ENCODE measurements at places on chromosomes 16 and 17.

DNA sequence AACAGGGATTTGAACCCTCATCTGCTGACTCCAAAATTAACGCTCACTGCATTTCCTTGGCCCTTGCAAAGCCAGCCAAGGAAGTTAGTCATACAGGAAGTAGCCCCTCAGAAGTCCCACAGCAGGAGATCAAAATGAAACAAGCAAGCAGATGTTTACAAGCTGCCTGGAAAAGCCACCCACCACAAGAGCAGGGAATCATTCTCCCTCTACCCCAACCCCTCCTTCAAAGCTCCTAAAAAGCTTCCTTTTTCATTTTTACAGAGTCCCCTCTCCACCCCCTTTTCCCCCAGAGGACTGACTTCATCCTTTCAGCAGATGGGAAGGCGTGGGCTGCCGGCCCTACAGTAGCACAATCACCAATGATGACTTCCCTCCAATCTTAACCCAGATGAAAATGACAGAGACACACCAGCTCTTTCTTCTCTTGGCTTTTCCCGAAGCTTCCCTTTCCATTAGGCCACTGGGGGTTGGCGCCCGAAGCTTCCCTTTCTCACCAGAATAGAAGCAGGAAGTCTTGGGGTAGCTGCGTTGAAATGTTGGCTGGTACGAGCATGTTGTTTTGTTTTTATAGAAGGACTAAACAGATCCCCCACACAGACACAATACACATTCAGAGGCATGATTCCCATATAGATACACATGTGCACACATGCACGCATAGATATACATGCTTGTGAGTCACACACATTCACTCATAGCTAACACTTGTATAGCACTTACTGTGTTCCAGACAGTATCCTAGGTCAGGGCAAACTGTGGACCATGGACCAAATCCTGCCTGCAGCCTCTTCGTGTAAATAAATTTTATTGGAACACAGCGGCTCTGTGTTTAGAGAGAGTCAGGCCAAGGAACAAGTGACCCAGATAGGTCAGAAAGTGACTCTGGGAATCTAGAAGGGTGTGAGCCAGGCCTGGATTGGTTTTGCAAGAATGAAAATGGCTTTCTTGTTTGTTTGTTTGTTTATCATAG, 17.4 kb downstream of the ITPRIPL2 start:
- no peak for DNase-seq

DNA sequence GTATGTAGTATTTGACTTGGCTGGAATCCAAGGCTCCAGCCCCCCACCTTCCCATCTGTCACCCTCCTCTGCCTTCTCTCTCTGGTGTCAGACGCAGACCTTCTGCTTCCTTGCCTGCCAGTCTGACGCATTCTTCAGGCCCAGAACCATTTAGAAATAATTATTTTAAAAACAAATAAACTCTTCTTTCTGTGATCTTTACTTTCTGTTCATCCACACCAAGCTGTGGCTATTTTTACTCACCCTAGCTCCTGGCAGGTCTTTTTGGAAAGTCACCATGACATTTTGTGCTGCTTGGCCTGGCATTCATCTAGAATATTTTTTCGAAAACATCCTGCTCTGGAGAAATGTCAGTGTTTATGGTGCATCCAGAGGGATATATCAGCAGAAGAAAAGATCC, 330.7 kb upstream of the ASIC2 start:
- DNase-seq: no peak

DNA sequence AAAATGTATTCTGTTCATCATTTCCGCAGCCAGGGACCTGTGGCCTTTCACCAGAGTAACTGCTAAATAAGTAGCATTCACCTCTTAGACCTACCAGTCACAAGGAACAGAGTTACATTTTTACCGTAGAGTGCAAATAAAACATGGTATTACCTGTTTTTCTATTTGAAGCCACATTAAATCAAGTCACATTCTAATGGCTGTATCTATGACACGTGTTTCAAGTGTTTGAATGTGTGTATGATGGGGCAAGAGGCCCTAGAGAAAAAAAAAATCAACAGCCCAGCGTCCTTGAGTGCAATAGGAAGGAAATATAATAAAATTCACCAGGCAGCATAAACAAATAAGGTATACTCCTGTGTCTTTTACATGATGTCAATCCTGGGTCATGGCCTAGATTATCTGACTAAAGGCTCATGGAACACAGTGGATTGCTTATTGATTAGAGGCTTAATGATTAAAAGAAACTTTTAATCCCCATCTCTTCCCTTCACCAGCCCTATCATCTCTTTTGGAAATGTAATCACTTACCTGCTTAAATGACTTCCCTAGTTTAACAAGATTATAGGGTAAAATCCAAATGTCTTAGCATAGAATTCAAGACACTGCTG, 168.7 kb upstream of the CDH5 start:
- no peak for DNase-seq

DNA sequence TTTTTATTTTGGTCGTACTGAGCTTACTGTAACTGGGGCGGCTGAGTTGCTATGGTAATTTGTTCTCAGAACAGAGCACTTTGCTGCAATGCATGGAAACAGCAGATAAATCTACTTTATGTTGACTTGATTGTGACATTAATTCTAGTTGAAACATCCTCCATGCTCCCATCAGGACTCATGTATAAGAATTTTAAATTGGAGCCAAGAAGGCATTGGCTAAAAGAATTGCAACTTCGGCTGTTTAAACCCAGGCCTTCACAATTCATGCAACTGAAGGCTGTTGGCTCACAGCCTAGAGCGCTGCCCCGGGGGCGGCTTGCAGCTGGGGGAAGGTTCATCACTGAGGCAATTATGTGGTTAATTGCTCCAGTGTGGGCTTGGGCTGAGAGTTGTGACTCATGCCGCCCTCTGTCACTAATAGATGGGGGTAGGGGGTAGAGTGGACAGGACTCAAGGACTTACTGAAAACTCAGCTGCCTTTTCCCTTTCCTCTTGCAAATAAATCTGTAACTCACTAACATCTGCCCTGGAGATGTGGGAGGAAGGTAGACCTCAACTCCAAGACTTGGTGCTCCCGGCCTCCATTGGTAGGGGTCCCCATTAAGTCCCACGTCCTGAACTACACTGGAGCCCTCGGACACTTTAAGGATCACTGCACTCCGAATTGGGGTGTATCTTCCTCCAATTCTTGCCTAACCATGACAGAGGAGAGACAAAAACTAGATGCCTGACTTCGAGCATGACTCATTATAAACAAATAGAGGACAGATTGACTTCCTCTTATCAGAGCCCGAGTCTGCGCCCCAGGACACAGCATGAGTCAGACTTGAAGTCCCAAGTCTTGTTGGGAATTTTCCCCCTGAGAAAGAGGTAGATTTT, 37.5 kb downstream of the ERCC4 start:
- DNase-seq: no peak

DNA sequence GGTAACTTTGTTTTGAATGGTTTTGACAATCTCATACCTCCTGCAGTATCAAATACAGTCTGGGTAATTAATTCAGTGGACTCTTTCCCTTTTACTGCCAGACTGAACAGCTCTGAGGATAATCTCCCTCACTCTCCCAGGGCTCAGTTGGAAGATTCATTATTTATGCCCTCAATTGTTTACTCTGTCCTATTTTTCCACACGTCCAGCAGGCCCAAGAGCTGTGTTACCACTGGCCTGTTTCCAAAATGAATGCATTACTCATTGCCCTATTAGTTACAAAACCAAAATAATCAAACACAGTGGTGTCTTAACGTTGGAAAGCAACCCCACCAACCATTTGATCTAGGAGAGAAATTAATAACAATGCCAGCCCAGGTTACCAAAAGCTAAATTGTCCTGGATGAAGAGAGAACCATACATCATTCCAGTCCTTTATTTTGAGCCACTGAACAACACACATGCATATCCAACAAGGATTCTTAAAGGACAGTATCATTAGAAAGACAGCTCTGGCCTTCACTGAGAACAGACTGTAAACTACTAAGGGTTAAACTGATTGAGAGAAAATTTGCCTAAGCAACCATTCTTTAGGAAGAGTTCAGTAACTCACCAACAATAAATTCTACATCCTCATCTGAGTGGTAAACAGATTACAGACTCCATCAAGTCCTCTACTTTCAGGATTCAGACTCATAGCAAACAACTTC, 34.5 kb downstream of the FAM222B start:
- DNase-seq: no peak

- no peak for DNase-seq
Measured at GRCh38 chr17:19717411-19717908, 1.1 kb upstream of the SLC47A2 start.

GRCh38 chr17:33776304-33776703, 478.8 kb upstream of the CCL2 start:
- no peak for DNase-seq

DNA sequence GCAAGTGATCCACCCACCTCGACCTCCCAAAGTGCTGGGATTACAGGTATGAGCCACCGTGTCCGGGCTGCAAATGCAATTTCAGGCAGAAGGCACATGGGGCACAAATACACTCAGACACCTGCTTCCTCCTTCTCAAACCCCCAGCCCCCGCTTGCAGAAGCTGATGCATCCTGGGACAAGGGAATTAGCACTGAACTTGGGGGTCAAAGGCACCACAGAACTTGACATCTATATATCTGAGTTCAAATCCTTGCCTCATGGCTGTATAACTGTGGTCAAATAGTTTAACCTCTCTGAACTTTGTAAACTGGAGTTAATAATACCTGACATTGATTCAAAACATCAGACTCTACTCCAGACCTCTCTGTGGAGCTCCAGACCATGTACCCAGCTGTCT, 4.1 kb upstream of the ARL5C start:
- no peak for DNase-seq

GRCh38 chr16:10098991-10099390, 83.2 kb downstream of the GRIN2A start:
- DNase-seq: no peak

GRCh38 chr17:73782641-73783381, 138.6 kb upstream of the SDK2 start:
- no peak for DNase-seq

- no peak for DNase-seq
Measured at GRCh38 chr17:78252111-78252634, 20.7 kb downstream of the TMEM235 start.

DNA sequence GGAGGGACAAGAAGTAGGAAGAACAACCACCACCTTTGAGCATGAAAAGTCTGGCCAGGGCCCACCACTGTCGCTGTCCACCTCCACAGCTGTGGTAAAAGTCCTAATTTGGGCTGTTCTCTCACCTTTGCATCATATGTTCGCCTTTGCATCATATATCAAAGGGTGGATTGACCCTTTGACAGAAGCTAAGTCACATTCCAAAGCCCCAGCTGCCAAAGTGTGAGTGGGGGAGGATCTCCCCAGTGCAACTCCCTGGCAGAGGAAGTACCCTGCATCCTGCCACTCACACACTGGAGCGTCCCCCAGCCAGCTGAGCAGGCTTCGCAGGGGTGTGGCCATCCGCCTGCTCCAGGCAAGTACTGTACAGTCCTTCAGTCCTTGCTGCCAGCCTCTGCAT, 12.7 kb upstream of the SPECC1 start:
- DNase-seq: no peak

DNA sequence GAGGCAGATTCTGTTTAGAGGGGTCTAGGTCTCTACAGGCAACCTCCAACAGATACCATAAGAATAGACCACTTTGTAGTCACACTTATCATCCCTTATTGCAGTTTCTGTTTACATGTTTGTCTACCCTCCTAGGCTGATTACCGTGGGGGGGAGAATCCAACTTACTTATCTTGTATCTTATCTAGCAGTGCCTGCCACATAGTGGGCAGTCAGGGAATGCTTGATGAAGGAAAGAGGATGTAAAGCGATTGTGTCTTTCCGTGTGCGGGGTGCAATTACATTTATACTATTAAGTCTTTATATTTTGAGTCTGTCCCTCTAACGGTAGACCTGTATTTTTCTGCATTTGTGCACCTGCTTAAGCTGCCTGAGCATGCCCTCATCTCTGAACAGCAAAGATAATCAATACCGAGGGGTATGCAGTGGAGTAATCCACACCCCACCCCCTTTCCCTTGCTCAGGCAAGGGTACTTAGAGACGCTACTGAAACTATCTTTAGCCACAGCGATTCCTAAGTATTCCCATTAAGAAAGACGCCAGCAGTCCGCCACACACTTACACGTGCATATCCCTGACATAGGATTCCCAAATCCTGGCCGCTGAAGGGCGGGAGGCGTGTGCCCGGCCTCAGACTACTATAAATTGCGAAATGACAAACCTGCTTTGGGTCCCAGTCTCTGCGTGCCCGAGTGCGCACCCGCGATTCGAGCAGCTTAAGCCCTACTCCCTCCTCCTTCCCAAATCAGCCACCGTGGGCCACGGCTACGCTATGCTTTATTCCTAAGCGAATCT, 635 bp upstream of the AATF start:
- no peak for DNase-seq

DNA sequence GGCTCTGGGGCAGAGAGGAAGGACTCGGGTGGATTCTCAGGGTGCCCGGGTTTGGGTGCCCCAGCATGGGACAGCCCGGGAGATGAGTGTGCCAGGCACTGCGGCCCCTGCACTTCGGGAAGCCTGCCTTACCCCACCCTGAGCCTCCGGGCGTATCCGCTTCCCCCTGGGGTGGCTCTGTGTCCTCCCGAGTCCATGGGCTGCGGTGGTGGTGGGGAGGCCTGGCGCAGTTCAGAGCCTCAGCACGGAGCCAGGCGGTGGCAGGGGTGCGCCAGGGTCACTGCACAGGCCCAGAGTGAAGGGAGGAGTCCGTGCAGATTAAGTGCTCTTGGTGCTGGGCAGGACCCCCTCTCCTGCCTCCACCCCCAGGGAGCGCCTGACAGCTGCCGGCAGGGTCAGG, 20.7 kb downstream of the MYBBP1A start:
- DNase-seq: no peak

- DNase-seq: no peak
Measured at GRCh38 chr17:50476545-50477315, 1.9 kb upstream of the RSAD1 start.

- DNase-seq: no peak
Measured at GRCh38 chr17:74639704-74640151, 16.2 kb upstream of the CD300E start.

- no peak for DNase-seq
Measured at GRCh38 chr16:56068314-56068713, 123.0 kb upstream of the GNAO1 start.

DNA sequence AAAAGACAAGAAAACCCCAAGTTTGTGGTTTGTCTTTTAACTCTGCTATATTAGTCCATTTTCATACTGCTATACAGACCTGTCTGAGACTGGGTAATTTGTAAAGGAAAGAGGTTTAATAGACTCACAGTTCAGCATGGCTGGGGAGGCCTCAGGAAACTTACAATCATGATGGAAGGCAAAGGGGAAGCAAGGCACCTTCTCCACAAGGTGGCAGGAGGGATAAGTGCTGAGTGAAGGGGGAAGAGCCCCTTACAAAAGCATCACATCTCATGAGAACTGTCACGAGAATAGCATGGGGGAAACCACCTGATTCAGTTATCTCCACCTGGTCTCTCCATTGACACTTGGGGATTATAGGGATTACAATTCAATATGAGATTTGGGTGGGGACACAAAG, 13.5 kb upstream of the ADAM11 start:
- DNase-seq: no peak

GRCh38 chr16:64469906-64470702, 651.8 kb downstream of the CDH11 start:
- no peak for DNase-seq

GRCh38 chr17:62668091-62668804, 40.8 kb downstream of the MRC2 start:
- no peak for DNase-seq

GRCh38 chr16:4787627-4788482, at the start of gene SEPTIN12:
TSS of gene SEPTIN12 (minus strand) at chr16:4788345. CDS start at chr16:4787645, 700 bp downstream.
- no peak for DNase-seq
